D721Med (cell line): ENCODE measurements at places on chromosomes 3 and 15.

GRCh38 chr15:81814882-81815455 lies 230.8 kb downstream of the MEX3B start:
- DNase-seq: no peak

DNA sequence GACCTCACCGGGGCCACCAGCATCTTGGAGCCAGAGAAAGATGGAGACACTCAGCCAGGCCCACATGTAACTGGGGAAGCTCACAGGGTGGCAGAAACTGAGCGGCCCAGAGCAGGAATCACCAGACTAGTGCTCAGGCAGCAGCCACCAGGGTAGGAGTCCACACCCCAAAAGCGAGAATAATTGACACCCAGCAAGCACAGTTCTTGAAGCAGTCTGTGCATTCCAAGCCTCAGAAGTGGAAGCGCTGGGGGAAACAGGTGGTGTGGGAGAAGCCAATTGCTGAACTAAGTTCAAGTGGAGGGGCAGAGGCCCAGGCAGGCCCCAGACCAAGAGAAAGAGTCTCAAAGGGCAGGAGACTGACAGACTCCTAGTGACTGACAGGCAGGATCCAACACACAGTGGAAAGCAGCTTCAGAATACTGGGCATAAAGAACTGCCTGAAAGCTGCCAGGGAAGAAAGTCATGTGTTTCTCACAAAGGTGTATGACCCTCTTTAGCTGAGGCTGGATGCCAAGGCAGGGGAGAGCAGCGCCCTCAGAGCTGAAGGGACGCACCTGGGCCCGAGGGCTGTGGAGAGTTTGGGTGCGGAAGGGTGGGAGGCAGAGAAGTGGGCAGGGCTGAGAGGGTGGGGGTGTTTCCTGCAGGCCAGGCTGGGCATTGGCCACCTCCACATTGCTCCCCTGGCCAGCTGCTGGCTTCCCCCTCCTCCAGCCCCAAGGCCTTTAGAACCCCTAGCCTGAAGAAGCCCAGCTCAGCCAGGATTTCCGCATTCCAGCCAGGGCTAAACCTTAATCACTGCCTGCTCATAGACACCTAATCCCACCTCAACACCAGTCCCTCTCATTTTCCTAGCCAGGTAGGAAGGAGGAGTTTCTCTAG lies 7.7 kb downstream of the NT5DC2 start:
- DNase-seq: peak; percentile 55

DNA sequence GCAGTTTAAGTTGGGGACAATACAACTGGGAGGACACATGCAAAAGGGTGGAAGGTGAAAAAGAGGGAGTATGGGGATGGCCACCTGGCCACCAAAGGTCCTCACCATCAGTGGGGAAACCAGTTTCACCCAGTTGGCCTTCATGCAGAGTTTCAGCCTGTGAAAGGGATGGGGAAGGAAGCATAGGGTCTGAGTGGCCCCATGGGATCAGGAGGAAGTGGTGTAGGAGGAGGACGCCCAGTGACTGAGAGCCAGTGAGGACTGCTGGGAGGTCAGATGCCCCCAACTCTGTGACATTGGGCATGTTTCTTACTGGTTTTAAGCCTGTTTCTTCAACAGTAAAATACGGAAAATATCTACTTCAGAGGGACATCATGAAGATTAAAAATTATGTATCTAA lies 16.3 kb downstream of the BCL2A1 start:
- no peak for DNase-seq

- no peak for DNase-seq
Measured at GRCh38 chr3:190617185-190617584, 103.3 kb downstream of the IL1RAP start.

- no peak for DNase-seq
Measured at GRCh38 chr3:15768421-15769255, 29.1 kb downstream of the ANKRD28 start.

DNA sequence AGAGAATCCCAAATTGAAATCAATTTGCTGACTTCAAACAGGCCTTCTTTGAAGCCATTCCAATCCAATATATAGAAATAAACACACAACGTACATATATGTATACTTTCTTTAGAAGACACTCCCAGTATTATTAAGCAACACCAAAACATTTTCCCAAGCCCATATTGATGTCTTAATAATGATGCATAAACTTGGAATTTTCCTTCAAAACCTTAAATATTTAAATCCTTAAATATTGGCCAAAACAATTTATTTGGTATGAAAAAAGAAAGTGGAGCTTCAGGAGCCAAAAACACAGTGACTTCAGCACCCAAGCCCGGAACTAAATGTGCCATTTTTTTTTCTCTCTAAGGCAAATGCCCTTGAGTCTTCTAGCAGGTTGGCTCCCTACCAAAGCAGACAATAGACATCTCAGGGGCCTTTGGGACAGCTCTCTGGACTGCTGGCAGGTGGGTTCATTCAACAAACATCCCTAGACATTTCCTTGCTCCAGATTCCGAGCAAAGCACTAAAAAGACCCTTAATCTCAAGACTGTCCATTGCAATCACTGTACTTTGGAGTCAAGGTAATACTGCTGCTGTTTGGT lies 384.7 kb downstream of the NTRK3 start:
- no peak for DNase-seq

- no peak for DNase-seq
Measured at GRCh38 chr3:120678331-120678947, 3.6 kb downstream of the HGD start.

- DNase-seq: no peak
Measured at GRCh38 chr15:53559364-53560277, 199.8 kb downstream of the WDR72 start.

- no peak for DNase-seq
Measured at GRCh38 chr15:98900356-98900755, 107.2 kb downstream of the PGPEP1L start.

DNA sequence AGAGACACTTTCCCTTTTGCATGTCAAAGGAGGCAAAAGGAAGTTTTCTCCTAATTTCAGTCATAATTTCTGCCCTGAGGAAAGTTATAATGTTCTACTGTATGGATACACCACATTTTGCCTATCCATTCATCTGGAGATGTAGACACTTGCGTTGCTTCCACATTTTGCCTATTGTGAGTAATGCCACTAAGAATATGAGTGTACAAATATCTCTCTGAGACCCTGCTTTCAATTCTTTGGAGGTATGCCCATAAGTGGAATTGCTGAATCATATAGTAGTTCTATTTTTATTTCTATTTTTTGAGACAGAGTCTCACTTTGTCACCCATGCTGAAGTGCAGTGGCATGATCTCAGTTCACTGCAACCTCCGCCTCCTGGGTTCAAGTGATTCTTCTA lies 3.6 kb upstream of the CD276 start:
- DNase-seq: no peak

DNA sequence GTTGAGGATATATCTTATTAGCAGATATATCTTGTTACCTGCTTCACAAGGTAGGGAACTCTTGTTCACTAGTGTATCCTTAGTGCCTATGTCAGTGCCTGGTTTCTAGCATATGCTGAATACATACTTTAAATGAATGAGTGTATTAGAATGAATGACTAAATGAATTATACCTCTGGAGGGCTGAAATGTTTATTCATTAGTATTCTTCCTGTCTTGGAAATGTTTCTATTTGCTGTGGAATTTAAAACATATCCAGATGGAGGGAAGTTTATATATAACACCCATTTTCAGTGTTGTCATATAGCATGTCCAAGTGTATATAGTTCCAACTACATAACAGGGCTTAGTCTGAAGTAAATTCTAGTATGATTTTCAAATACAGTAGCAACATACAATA lies 581.5 kb downstream of the TBL1XR1 start:
- DNase-seq: no peak

DNA sequence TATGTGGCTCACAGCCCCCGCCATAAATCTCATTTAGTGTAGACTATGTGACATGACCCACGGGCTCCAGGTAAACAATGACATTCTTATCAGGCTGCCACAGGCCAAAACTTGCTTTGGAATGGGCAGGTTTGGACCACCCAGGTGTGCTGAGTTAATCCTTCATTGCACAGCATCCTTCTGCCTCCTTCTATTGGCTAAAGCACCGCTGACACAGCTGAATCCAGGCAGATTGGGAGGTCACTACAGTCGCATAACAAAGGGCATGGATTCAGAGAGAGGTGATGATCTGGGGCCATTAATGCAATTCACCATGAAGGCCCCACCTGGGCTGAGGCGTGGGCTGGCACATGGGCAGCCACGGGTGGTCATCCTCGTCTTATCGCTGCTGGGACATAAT lies 47.8 kb upstream of the GALNT15 start:
- DNase-seq: no peak

DNA sequence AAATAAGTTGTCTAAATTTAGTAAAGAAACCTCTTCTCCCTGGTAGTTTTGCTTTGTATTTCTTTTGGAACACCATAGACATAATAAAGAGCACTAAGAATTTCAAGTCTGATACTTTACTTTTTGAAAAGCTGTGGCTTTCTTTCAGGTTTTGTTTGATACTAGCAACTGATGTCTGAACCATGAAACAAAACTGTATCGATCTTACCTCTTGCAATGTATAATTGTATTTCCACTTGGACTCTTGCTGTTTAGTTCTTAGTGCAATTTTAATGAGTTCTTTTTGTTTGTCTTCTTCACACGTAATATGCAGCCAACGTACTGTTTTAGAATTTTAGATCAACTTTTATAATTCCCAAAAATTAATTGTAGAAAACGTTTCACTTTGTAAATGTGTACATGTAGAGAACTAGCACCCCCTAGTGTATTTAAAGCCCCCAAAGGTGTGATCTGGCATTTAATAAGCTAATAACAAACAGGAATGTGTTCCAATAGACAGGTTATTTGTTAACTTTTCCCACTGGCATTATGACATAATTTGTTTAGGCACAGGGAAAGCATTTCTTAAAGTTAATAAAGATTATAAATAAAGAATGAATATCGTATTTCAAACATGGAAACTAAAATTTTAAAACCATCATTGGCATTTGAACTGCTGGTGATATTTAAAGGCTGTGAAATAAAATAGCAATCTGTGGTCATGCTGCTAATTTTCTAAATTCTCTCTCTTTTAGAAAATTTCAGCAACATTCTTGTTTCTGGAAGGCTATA lies 289.1 kb upstream of the DNAJC19 start:
- DNase-seq: no peak

DNA sequence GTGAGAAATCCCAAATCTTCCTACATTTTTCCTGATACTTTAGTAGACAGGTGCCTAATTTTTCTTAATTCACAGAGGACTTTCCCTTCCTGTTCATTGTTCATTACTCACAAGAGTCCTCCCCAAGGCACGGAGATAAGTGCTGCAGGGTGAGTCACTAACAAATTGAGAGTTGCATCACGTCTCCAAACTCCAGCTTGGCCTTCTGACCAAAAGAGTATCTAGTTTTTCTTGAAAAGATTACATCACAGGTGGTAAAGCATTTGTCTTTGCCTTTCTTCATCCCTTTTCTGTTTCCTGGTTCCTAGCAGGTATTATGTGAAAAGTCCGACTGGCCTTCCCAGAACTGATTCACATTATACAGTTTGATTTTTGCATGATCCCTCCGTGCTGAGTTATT lies 24.9 kb upstream of the RASGRP1 start:
- DNase-seq: no peak

DNA sequence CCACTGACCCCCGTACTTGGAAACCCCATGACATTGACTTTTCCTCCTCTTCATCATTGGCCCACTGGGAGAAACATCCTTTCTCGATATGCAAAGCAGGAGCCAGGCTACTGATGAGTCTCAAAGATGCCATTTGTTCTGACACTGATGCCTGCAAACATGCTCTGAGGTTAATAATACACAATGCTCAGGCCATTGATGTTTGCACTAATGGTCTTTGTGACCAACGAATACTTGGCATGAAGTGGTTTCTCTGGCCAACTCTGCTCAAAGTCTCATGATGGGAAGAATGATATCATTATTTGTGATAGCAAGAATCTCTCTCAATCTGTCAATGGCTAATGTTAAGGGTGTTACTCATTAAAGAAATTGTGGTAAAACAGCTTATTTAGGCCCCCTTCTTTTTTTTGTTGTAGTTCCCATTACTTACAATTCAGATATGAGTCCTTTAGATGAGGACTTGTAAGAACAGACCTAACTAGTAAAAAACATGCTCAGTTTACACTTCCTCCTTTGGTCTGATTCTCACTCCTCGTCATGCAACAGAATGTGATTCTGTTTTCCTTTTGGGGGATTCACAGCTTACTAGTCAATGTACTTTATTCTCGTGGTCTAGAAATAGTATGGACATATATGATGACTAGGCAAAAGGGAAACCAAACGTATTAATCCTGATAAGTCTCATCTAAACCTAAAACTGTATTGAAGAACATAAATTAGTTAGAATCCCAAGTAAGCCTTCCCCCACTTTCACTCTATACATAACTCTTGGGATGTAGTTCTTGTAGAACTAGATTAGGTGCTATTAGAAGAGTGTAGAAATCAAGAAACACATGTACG lies 488.8 kb upstream of the DPPA4 start:
- DNase-seq: no peak

- DNase-seq: no peak
Measured at GRCh38 chr3:196050597-196050996, 31.3 kb downstream of the TFRC start.

GRCh38 chr3:107323723-107324122 lies 53.5 kb upstream of the CCDC54 start:
- no peak for DNase-seq

DNA sequence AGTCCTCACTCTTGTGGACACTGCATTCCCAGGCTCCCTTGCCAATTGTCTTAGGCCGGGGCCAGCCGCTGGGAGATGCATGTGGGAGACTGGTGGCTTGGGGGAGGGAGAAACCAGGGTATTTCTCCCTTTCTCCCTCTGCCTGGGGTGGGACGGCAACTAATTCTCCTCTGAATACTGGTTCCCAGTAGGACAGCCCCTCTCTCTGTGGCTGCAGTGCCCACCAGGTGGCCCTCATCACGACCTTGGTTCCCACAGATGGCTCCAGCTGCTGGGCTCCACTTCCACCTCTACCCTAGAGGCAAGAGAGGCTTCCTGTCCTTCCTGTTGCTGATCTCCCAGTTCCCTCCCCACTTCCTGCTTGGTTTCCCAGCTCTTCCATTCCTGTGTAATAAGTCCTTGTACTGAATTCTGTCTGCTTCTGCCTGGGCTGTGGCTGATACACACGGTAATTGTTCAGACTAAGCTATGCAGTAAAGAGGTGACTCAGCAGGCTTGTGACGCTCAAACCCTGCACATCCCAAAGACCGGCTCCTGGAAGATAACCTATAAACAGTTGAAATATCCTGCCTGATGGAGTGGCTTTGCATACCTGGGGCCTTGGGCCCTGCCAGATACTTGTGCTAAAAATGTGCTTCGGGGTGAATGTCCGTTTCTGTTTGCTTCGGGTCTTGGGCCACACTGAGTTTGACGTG lies 20.4 kb upstream of the COPG1 start:
- DNase-seq: no peak

DNA sequence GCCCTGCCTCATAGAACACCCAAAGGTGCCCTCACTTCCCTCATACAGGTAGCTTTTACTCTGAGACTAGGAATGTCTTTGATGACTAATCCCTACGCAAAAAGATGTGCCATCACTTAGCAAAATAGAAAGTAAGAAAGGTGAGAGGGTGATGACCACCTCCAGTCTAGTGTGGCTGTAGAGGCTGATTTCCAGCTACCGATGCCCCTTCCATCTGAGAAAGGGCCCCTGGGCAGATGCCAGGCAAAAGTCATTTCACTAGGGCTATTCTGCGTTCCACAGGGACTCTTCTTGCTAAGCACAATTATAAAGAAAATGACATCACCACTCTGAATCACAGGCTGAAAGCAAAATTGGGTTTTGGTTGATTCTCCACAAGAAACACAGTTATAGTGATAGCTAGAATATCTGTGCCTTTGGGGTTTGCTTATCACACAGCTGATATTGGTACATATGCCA lies 77.4 kb downstream of the RBPMS2 start:
- DNase-seq: no peak
